DMS79 treated with DMSO at 0.1 percent for 48 hours (cell line): ENCODE measurements at places on chromosomes 4 and X.

GRCh38 chr4:181685461-181685860, 557.7 kb upstream of the TENM3 start:
- no peak for DNase-seq

DNA sequence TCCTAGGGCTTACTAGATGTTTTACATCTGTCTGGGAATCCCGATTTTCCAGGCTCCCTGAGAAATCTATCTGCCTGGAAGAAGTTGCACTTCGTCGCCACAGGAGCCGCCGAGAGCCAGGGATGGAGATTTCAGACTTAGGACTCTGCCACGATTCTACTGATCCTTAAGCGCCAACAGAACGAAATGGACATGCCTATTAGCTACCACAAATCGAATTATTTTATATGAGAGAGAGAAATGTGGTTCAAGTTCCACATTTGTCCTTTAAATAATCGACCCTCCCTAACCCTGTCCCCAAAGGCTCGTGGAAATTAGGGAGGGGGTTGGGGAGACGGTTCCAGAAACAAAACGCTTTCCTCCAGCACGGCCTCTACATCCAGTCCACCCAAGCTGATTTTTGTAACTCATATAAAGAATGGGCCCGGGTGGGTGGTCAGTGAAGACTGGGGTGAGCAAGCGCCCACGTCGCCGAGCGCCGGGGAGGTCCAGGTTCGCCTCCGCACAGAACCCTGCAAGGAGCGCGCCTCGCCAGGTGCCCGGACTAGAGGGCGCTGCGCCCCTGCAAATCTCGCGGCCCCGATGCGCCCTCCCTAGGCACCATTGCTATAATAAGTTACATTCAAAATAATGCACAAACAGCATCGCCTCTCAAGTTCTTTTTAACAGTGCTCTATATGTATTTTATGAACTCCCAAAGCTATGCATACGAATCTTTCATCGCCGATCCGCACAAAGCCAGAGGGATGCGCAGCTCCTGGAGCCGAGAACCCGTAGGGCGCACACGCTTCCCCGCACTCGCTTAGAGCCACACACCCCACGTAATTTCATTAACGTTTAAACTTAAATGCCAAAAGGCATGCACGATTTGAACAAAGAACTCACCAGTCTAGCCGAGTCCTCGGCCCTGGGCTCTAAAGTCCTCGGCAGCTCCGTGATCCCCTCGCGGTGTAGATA, 2.1 kb upstream of the FAT1 start:
- DNase-seq: no peak

DNA sequence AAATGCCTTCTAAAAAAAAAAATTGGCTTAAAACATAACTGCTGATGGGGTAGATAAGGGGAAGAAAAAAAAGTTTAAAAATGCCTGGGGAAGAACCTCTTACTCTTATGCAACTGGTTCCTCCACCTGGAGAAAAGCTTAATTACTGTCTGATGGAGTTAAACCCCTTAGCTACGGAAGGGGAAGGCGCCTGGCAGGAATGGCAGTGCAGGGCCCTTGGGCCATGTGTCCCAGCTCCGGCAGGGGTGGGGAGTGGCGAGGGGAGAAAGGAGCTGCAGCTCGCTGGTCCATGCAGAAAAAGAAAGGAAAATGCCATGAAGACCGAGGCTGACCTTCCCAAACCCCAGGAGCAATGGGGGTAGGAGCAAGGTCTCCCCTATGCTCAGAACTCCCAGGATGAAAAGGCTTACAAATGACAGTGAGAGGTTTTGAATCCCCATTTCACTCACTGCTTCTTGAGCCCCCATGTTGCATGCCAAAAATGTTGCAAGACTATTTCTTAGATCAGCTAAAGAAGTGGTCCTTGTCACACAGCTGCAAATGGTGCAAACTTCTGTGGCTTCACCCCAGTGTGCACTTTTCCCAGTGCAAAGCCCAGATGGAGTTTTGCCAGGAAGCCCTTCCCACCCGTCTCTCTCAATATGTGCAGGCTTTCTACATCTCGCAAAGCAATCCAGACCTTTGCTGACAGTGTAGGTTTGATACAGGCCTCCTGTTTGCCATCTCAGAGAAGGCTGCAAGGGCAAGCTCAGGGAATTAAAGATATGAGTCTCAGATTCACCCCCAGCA, 204.8 kb upstream of the CT83 start:
- DNase-seq: no peak

GRCh38 chrX:18884916-18885315, 99.0 kb downstream of the PHKA2 start:
- no peak for DNase-seq

DNA sequence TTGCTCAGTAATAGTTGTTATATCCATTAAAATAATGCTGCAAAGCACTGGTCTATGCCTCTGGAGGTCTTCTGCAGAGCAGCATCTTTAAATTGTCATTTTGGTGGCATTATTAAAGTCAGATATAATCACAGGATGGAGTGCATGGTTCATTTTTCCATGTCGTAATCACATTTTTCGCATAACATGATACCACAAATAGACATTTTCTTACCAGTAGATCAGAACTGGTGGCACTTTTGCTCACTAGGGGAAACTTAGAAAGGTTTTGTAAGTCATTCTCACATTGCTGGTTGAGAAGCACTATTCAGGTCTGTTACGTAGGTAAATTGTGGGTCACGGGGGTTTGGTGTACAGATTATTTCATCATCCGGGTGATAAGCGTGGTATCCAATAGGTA, 484.5 kb upstream of the PRKX start:
- DNase-seq: no peak

- DNase-seq: no peak
Measured at GRCh38 chr4:73344106-73344505, 60.0 kb upstream of the ALB start.

- DNase-seq: no peak
Measured at GRCh38 chrX:119151051-119151380, 23.4 kb upstream of the KIAA1210 start.
